Left lobe of liver (tissue), 2 donors: ENCODE measurements at places on chromosomes 13 and 19. TPM values are rescaled to one million over a fixed set of nuclear protein-coding genes. Genes with fewer than 3 reads are reported as not detected.

DNA sequence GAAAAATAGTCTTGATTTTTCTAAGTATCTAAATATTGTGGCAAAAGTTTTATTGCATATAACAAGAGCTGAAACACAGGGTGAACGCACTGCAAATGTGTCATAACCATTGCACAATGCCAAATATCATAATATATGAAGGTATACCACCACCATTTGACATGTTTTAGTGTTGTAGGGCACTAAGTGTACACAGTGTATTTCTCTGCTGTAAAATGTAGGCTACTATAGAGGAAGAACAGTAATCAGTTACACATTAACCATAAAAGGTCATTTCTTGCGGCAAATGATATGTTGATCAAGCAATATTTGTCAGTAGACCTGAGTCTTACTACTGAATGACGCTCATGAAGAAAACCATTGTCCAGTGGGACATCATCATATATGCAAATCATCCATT, 18.3 kb upstream of the KLF5 start:
- no peak for DNase-seq

- no peak for DNase-seq
These were observed 556.2 kb downstream of the KCTD12 start for GRCh38 chr13:76329866-76330580.

GRCh38 chr13:99062593-99062992, 84.7 kb upstream of the DOCK9 start:
- DNase-seq, result no peak

- DNase-seq, result no peak
These were observed 60.7 kb downstream of the ZAR1L start for GRCh38 chr13:32254416-32254815.

KISS1R gene
- total RNA-seq, result not detected

ZNF576 gene
- 7.7 TPM for total RNA-seq
